ENCODE measurements at places on chromosomes 2 and 18.

DNA sequence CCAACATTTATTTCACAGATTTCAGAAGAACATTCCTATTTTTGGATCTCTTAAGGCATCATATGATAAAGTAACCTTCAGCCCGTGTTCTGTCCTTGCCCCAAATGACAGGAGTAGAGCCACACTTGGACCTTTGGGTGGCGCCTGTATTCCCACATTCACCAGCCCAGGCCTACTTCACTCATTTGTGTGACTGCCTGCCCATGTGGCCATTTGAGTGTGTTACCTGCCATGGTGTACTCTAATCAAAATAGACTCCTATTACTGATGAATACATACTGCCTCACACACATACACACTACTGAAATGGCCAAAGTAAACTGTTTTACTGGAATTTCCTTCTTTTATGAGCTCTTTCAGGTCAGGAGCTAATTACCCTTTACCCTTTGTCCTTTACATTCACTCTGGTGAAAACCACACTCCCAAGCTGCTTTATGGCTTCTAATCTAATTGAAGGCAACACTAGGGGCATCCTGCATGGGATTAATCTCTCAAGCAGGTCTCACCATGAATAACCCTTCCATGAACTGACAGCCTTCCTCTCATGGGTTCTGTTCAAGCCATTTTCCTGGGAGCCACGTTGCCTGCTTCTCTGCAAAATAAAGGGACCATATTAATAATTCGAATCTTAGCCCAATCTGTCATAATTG, 271.0 kb upstream of the GALNT5 start:
- DNase-seq: peak; percentile 1
- no peaks in the 10 kb centered on the region for H3K4me1 ChIP-seq
- H3K27me3 ChIP-seq: no peaks in the 10 kb centered on the region
- H3K36me3 ChIP-seq: no peaks in the 10 kb centered on the region
- no peak overlapping the region for H3K4me3 ChIP-seq

DNA sequence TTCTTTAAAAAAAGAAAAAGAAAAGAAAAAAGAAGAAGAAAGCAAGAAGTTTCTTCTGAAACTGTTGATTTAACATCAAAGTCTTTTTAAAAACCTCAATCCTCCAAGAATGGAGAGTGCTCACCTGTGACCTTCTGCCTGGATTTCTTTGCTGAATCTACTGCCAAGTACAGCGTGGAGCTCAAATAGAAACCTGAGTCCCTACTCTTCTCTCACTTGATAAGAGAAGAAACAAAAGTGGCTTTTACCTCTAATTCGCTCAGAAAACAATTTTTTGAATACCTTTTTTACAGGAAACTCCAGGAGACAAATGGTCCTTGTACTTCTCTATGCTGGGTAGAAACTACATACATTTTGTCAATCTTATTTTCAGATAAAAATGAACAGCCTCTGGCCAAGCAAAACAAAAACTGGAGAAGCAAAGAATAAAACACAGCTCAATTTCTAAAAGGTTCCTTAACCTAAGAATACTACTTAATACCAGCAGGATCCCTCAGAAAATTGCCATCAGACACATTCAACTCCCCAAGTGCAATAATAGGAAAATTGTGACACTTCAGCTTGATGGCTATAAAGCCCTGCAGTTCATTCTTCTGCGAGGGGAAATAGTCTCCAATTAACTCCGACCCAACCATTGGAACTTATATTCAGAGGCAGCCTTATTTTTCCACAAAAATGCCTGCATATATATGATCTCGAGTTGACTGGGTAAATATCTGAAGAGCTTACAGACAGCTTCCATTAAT, 85.8 kb downstream of the GRB14 start:
- no peak for DNase-seq
- no peaks in the 10 kb centered on the region for H3K27me3 ChIP-seq
- H3K4me1 ChIP-seq: no peaks in the 10 kb centered on the region
- no peak overlapping the region for H3K27ac ChIP-seq
- H3K36me3 ChIP-seq: no peaks in the 10 kb centered on the region

- H3K4me1 ChIP-seq: no peaks in the 10 kb centered on the region
- no peaks in the 10 kb centered on the region for H3K36me3 ChIP-seq
- DNase-seq: no peak
- no peaks in the 10 kb centered on the region for H3K27me3 ChIP-seq
- H3K4me3 ChIP-seq: no peak overlapping the region
Observed at GRCh38 chr2:98359986-98360385, 13.7 kb downstream of the CNGA3 start.

GRCh38 chr18:23406271-23406787, 46.8 kb upstream of the RIOK3 start:
- no peak overlapping the region for H3K27ac ChIP-seq
- DNase-seq: peak; percentile 39
- peaks cover 5% of the 10 kb centered on the region for H3K36me3 ChIP-seq
- H3K4me1 ChIP-seq: no peaks in the 10 kb centered on the region

DNA sequence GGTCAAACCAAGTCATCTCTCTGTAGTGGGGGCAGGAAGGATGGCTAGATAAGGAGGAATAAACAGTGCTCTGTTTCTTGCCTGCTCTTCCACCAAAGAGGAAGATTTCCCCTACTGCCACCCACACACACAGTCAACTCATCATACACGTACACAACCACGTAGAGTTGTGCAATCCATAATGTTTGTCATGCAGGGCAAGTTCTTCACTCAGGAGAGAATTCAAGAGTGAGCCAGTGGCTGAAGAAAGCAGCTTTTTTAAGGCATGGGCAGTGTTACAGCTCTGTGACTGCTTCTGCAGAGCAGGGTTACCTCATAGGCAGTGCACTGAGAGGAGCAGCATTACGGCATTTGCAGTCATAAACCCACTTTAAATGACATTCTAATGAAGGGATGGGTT, 283.0 kb downstream of the RND3 start:
- DNase-seq: no peak
- no peaks in the 10 kb centered on the region for H3K36me3 ChIP-seq
- no peak overlapping the region for H3K27ac ChIP-seq
- no peaks in the 10 kb centered on the region for H3K4me1 ChIP-seq
- no peaks in the 10 kb centered on the region for H3K27me3 ChIP-seq

DNA sequence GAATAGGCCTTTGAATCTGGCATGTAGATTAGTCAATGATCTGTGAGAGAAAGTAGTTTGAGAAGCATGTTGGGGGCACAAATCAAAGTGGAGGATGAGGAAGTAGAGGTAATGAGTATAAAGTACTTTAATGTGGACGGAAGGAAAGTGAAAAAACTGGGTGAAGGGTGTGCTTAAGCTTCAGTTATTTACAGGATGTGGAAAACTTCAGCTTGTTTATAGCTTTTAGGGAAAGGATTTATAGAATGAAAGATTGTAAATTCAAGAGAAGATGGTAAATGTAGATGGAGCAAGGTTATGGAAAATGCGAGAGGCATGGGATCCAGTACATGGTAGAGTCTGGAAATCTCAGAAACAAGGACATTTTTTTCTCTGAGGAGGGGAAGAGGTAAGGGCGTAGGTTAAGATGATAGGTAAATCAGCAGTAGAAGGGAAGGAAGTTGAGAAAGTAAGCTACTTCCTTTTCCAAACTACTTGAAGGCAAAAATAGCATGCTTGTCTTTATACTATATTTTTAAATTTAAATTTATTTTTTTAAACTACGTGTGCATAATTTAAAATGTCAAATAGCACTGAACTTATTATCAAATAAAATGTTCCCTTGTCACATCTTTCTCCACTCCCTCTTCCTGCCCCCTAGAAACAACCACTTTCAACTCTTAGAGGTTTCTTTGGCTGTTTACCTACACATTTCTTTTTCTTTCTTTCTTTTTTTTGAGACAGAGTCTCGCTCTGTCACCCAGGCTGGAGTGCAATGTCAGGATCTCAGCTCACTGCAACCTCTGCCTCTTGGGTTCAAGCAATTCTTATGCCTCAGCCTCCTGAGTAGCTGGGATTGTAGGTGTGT, 8.5 kb downstream of the FAM117B start:
- no peaks in the 10 kb centered on the region for H3K36me3 ChIP-seq
- no peak for DNase-seq
- H3K27ac ChIP-seq: no peak overlapping the region
- no peak overlapping the region for H3K4me3 ChIP-seq
- H3K4me1 ChIP-seq: no peaks in the 10 kb centered on the region
- no peaks in the 10 kb centered on the region for H3K27me3 ChIP-seq

- peaks cover 21% of the 10 kb centered on the region for H3K27me3 ChIP-seq
- no peaks in the 10 kb centered on the region for H3K4me1 ChIP-seq
- no peak overlapping the region for H3K27ac ChIP-seq
- H3K4me3 ChIP-seq: no peak overlapping the region
Observed at GRCh38 chr2:27796791-27797765, 25.6 kb downstream of the MRPL33 start.

- H3K27ac ChIP-seq: no peak overlapping the region
- H3K4me1 ChIP-seq: no peaks in the 10 kb centered on the region
- H3K27me3 ChIP-seq: peaks cover 20% of the 10 kb centered on the region
Observed at GRCh38 chr2:111094691-111095090, 26.0 kb upstream of the BCL2L11 start.

DNA sequence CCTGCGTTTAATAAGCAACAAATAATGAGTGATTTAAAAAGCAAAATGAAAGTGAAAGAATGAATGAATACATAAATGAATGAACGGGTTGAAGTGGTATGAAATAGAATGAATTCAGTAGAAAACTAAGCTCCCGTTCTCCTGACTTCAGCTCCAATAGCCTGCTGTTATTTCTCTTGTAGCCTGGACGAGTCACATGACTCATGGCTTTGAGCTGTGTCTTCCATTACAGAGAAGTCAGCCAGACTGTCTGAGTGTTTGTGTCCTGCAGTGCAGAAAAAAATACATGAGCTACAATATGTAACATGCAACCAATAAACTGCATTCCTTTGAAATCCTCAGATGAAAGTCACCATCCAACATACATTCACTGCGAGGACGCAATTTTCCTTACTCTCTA, 21.2 kb downstream of the SCG2 start:
- H3K27me3 ChIP-seq: no peaks in the 10 kb centered on the region
- no peaks in the 10 kb centered on the region for H3K4me1 ChIP-seq
- H3K4me3 ChIP-seq: no peak overlapping the region
- H3K36me3 ChIP-seq: no peaks in the 10 kb centered on the region
- no peak for DNase-seq

GRCh38 chr2:85611217-85611704, 605 bp downstream of the C2orf68 start:
- peak overlapping the region; percentile 83 for H3K4me3 ChIP-seq
- H3K27me3 ChIP-seq: no peaks in the 10 kb centered on the region
- no peak for DNase-seq
- peak overlapping the region; percentile 75 for H3K27ac ChIP-seq
- peaks cover 4% of the 10 kb centered on the region for H3K4me1 ChIP-seq

DNA sequence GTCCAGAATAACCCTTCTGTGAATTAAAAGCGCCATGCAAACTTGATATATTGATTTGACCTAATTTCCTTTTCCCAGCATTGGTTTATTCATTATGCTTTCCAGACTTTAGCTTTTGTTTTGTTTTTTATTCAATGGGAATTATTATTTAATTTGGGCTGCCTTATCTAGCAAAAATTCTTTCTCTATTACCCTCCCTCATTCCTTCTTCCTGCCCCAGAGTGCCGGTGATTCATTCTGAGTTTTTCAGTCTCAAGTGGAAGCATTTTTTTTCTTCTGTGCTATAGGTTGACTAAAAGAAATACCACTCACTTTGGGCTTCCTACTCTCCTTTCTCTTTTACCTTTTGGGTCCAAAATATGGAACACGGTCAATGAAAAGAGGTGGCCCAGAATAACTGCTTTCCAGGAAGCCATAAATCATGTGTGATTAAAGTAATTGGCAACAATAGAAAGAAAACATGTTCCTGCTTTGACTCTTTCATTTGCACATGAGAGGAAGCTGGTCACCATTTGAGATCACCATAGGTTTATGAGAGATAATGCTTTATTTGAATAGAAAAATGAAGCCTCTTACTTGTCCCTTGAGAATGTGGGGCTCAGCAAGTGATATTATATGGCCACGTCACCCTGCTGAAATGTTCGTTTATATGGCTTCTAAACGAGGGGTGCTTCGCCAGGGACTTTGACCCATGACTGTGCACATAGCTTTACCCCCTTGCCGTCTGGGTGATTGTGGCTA, 422.8 kb upstream of the ZEB2 start:
- H3K36me3 ChIP-seq: no peaks in the 10 kb centered on the region
- DNase-seq: peak; percentile 32
- H3K4me3 ChIP-seq: no peak overlapping the region
- H3K27me3 ChIP-seq: no peaks in the 10 kb centered on the region
- H3K27ac ChIP-seq: peak overlapping the region; percentile 16

DNA sequence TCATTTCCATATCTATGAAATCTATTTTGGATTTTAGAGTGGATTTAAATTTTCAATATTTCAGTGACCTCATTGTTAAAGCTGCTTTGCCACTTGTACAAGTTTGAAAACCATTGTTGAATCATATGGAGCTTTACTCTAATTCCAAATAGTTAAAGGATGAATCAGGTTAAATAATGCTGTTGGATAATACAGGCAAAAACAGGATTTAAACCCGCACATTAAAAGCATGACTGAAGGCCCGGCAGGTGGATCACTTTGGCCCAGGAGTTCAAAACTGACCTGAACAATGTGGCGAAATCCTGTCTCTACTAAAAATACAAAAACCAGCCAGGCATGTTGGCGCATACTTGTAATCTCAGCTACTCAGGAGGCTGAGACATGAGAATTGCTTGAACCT, 68.3 kb downstream of the RIF1 start:
- no peak overlapping the region for H3K4me3 ChIP-seq
- no peak overlapping the region for H3K27ac ChIP-seq
- H3K4me1 ChIP-seq: no peaks in the 10 kb centered on the region
- DNase-seq: no peak
- H3K27me3 ChIP-seq: no peaks in the 10 kb centered on the region

DNA sequence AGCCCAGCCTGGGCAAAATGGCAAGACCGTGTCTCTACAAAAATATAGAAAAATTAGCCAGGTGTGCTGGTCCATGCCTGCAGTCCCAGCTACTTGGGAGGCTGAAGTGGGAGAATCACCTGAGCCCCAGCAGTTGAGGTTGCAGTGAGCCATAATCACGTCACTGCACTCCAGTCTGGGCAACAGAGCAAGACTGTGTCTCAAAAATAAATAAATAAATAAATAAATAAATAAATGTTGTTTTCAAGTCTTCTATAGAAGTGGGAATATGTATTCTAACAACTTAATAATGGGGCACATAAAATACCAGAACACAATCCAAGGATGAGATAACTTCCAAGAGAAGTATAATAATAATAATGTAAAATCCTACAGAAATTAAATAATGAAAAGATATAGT, 23.9 kb downstream of the ATAD2B start:
- no peak overlapping the region for H3K4me3 ChIP-seq
- DNase-seq: no peak
- H3K36me3 ChIP-seq: no peaks in the 10 kb centered on the region
- no peak overlapping the region for H3K27ac ChIP-seq
- peaks cover 19% of the 10 kb centered on the region for H3K4me1 ChIP-seq
- no peaks in the 10 kb centered on the region for H3K27me3 ChIP-seq

- H3K36me3 ChIP-seq: no peaks in the 10 kb centered on the region
- no peak overlapping the region for H3K27ac ChIP-seq
- H3K4me1 ChIP-seq: peaks cover 7% of the 10 kb centered on the region
- H3K27me3 ChIP-seq: no peaks in the 10 kb centered on the region
- no peak overlapping the region for H3K4me3 ChIP-seq
Observed at GRCh38 chr2:69762513-69763494, 20.9 kb downstream of the ANXA4 start.

- no peak overlapping the region for H3K4me3 ChIP-seq
- H3K36me3 ChIP-seq: no peaks in the 10 kb centered on the region
- no peaks in the 10 kb centered on the region for H3K4me1 ChIP-seq
- no peak for DNase-seq
- H3K27me3 ChIP-seq: peaks cover 70% of the 10 kb centered on the region
Observed at GRCh38 chr2:222303045-222303827, 4.4 kb upstream of the PAX3 start.

Measured in K562 (cell line).